Fibroblast of skin of scalp (primary cell): ENCODE measurements at places on chromosomes 2 and 18.

- DNase-seq = peak; percentile 60
These were observed 24.8 kb downstream of the SMAD4 start for GRCh38 chr18:51054764-51055163.

DNA sequence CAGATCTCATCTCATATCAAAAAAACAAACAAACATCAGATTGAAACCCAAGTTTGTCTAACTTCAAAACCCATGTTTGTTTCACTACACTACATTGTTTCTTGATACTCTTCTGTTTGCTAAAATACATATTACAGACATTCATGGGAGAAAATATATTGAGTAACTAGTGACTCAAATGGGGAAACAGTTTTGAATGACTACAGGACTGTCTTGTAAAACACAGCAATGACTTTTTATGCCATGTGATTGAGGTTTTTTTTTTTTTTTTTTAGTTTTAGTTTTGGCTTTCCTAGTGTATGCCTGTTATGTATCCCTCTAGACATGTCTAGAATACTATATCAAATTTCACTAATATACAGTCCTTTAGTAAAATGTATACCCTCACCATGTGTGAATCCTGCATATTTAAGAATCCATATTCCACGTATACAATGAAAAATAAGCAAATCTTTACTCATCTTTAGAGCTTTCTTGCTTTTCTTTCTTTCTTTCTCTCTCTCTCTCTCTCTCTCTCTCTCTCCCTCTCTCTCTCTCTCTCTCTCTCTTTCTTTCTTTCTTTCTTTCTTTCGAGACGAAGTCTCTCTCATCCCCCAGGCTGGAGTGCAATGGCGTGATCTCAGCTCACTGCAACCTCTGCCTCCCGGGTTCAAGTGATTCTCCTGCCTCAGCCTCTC lies 46.6 kb upstream of the SERTAD2 start:
- peak; percentile 29 for DNase-seq

DNA sequence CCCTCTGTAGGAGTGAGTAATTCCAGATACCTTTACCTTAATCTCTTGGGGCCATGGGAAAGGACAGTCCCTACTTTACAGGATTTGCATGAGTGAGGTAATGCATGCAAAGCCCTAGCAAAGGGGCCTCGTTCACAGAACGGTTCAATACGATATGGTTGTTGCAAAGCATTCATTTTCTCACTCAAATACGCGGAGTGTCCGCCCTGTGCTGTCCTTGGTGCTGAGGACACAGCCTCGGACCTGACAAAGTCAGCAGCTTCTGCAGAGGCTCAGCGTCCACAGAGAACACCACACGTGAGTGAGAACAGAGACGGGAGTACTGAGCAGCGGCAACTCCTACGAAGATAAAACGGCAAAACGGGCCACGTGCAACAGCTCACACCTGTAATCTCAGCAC lies 125.7 kb downstream of the EIPR1 start:
- peak; percentile 7 for DNase-seq

DNA sequence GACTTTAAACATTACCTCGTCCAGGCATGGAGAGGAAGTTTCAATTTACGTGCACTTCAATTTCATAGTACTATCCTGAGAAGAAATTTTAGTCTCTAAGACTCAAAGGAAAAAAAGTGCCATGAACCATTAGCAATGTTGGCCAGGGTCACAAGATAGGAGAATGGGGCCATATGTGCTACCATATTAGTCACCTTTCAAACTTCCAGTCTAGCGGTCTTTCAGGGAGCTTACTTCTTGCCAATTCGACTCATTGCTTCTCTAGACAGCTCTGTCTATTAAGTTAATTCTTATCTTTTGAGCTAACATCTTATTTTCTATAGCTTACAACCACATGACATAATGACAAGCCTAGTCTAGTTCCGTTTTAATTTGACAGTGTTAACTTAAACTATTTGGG lies 129.1 kb downstream of the ANKRD44 start:
- DNase-seq = no peak

GRCh38 chr2:129713337-129713736 lies 266.1 kb upstream of the RAB6C start:
- no peak for DNase-seq

GRCh38 chr18:60176259-60176658 lies 196.3 kb downstream of the MC4R start:
- DNase-seq = no peak

GRCh38 chr2:168278424-168278888 lies 31.1 kb upstream of the STK39 start:
- peak; percentile 11 for DNase-seq

- no peak for DNase-seq
These were observed 74.2 kb downstream of the ZFP36L2 start for GRCh38 chr2:43152186-43152585.

GRCh38 chr2:67898595-67898994 lies 164.2 kb downstream of the C1D start:
- no peak for DNase-seq

DNA sequence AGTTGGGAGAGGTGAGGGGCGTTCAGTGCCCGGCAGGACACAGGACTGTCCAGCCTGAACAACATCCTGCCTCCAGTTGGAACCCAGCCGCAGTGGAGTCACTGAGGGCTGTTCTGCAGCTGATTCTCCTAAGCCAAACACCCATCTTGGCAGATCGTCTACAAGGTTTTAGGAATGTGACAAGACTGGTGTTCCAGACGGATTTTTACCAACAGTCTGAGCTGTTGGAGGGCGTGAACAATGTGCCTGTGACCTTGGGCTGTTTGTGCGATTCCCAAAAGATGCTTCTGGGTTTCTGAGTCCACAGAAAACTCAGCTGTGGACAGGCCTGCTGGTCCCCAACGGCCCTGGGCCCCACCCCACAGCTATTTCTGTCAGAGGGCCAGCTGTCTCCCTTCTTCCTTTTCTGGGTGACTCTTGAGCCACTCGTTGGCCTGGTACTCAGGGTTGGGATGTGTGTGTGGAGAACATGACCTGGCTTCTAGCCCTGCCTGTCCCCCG lies 5.7 kb downstream of the LRRFIP1 start:
- no peak for DNase-seq

- peak; percentile 68 for DNase-seq
These were observed 3.3 kb downstream of the BOK start for GRCh38 chr2:241561832-241562231.

GRCh38 chr2:21052044-21052443 lies 8.2 kb upstream of the APOB start:
- DNase-seq = no peak

- DNase-seq = peak; percentile 66
These were observed 456.6 kb upstream of the UBE2E3 start for GRCh38 chr2:180523621-180524340.

- no peak for DNase-seq
These were observed 20.3 kb upstream of the KCNF1 start for GRCh38 chr2:10891390-10891789.

DNA sequence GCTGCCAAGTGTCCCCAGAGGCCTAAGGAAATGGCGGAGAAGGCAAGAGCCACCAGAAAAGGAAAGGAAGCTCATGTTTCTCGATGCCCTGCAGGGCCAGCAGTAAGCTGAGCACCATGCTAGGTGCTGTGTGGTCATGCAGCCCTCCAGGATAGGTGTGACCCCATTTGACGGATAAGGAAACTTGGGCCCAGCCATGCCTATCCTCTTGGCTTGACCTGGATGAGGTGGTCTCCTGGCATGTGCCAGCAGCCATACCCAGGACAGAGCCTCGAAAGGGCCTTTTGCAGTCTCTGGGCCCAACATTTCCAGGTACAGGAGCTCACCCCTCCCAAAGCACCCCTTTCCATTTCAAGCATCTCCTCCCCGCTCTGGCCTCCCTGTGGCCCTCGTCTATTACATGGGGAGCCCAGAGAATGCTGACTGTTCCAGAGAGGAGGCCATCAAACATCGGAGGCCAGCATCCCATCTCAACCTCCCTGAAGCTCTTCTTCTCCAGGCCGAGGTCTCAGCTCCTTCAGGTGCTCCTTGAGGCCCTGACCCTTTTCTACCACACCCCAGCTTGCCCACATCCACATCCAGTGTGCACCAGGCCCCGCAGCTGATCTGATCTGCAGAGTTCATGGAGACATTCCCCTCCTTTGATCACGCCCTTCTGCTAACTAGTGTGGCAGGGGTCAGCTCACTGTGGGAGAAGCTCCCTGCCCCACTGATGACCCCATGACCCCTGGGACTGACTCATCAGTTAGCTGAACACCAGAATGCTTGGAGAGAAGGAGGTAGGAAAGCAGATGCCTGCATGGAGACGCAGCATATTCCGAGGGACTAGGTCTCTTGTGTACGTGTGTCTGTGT lies 208.4 kb downstream of the TNS1 start:
- no peak for DNase-seq

GRCh38 chr2:120105360-120105759 lies 92.5 kb downstream of the EPB41L5 start:
- DNase-seq = no peak

- DNase-seq = peak; percentile 5
These were observed 396.2 kb upstream of the VWC2L start for GRCh38 chr2:214014551-214015220.

DNA sequence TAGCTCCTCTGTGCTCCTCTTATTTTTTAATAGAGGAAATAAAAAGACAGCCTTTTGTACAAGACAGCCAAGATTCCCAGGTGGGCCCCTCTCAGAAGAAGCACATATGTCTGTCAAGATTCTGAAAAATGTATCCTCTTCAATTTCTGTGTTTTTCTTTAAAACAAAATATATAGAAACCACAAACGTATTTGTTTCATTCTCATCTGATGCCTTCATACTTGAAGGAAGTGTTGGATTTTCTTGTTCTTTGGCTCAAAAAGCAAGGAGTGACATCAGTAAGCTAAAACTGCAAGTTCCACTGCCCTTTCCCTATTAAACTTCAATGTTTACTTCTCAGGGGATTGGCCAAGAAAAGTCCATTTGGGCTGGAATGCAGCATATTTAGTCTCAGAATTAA lies 193.8 kb upstream of the OSR1 start:
- no peak for DNase-seq

DNA sequence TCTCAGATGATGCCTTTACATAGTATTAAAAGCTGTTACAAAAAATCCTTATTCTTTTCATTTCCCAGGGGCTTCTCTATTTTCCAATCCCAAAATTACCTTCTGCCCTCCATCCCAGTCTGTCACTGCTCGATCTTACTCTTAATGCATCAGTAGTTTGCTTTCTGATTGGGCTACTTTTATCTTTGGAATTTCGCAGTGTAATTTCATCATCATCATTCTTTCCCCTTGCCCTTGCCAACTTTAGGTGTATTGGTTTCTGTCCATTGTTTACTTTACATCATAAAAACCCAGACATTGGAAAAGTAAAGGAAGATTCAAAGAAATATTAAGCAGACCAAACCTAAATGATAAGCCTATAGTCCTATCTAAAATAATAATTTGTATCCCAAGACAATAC lies 457.2 kb downstream of the PIK3C3 start:
- DNase-seq = no peak

DNA sequence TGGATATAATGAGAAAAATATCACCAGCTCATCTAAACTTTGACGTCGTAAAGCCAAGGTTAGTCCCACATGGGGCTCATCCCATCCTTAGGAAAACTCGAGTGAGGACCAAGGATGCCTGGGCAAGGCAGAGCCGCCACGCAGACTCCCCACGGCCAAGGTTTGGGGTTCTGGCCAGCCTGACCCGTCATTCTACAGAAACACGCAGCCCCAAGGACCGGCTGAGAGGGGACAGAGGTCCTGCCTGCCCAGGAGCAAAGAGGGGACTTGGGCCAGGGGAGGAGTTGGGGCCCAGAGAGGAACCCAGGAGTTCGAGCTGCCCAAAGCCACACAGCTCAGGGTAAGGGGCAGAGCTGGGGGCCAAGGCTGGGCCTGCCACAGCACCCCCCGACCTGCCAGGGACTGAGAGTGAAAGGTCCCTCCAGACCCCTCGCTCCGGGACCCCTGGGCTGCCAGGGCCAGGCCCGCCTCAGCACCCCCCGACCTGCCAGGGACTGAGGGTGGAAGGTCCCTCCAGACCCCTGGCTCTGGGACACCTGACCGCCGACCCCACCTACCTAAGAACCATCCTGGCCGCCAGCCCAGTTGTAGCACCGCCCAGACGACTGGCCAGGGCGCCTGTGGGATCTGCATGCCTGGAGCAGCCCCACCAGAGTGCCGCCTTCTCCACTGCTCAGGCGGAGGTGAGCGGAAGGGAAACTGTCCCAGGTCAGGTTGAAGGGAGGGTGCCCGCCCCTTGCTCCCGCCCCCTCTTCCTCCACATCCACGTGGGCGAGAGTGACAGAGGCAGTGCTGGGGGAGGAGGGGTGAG lies at the start of gene PDCD1:
TSS of gene PDCD1 (minus strand) at position 689 of the 811 bp plus-strand sequence. CDS start at position 633, 56 bp downstream.
- DNase-seq = no peak
